ENCODE measurements at places on chromosomes 16 and 17.

DNA sequence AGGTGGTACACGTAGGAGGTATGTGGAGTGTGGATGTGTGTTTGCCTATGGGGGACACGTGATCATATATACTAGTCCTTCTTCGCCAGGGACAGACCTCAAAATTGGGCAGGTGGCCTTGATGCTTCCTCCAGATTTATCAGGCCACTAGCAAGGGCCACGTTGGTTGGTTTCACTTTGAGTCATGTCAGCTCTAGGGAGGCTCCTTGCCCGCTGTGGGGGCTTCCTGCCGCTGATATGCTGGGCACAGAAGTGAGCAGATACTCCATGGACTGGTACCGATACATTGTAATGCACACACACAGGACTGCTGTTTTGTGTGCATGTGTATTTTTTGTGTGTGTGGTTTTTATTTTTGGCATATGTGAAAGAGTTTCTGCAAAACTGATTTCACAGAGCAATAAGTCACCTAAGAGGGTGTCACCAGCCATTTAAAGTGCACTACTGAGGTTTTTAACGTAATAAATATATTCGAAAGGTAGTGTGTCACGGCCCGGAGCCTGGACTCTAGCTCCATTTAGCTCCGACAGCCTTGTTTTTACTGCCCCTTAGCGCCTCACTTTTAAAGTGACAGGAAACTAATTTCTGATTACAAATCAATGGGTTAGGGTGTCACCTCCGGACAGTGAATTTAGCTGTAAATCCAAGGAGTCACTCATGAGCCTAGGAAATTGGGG, 605.5 kb upstream of the SALL1 start:
- DNase-seq = no peak

DNA sequence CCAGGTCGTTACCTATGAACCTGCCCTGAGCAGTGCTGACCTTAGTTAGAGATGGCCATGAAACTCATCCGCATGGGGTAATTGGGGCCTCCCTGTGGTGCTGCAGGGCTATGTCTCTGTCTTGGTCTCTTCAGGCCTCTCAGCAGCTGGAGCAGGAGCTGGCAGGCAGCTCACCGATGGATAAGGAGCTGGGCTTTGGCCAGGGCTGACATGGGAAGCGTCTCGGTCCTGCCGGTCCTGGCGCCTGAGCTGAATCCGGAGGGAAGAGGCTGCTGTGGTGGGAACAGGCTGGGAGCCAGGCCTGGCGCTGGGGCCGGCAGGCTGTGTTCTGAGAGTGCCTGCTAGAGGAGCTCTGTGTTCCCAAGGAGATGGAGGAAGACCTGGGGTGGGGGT, 10.1 kb downstream of the IL32 start:
- no peak for DNase-seq

GRCh38 chr16:17173281-17173680, 297.5 kb downstream of the XYLT1 start:
- no peak for DNase-seq

DNA sequence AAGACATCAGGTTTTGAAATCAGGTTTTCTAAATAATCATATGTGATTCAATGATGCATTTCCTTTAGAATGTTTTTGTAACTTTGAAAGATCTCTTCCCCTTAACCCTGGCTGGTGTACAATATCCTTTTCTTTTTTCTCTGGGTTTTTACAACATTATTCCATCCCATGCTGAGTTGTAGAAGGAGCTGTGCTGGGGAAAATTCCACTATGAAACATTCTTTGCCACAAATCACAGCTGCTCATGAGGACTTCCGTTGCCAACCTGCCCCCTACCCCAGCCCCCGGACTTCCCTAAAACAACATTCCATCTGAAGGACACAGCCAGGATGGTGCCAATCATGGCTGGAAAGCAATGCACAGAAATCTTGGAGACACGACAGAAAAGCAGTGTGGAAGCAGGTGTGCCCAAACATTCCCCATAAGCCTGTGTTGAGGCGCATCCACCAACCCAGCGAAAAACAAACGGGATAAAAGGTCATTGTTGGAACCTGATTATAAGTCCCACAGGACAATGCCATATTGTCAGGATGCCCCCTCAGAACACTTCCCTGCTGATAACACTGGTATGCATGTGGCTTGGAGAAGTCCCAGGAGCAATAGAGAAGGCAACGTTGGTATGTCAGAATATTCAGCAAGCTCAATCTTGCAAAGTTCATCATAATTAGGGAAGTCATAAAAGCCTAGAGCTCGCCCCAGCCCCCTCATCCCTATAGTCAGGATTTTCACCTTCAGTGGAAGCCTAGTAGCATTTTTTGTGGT, 475.0 kb downstream of the HS3ST3B1 start:
- no peak for DNase-seq

GRCh38 chr17:49501496-49501895, 6.4 kb downstream of the NGFR start:
- no peak for DNase-seq

- DNase-seq = no peak
These were observed 216.3 kb upstream of the NLRP1 start for GRCh38 chr17:5800646-5801045.

- DNase-seq = no peak
These were observed 32.3 kb downstream of the ATPAF2 start for GRCh38 chr17:18006495-18007239.

DNA sequence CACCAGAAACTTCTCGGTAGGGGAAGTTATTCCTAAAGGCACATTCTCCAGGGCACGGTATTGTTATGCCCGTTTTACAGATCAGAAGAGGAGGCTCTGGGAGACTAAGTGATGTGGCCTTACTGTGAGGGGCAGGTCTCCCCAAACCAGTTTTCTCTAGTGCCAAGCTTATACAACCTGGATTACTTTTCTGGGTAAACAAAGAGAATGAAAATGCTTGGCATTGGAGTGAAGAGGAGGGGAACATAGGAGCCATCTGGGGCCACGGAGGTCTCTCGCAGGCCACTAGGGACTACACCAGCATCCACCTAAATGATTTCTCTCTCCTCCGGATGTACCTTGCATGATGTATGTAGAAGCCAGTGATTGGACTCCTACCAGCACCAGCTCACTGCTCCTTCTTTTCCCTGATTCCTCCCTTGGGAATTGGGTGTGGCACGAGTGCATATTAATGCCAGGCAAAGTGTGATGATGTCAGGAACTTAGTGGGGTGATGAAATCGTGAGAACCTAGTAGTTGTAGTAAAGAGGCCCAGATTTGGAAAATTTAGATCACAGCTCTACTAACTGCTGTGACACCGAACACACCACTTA, 674 bp downstream of the TOM1L1 start:
- DNase-seq = no peak

DNA sequence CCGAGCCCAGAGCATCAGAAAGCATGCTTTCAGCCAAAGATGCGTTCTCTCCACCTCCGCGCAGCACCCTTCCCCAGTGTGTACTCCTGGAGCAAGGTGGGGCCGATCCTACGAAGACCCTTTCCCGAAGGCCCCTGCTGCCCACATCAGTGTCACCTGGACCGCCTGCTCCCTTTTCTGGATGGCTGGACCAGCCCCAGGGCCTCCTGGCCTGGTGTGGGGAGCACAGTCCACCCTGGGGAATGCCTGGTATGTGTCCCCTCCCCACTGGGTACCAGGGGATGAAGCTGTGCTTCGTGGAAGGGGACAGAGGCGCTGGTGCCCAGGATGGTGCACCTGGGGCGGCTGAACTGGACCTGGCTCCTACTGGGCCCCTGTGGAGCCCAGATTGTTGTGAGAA, 173.8 kb downstream of the SEC14L1 start:
- no peak for DNase-seq

- DNase-seq = no peak
These were observed 81.3 kb downstream of the SDK2 start for GRCh38 chr17:73562896-73563295.

DNA sequence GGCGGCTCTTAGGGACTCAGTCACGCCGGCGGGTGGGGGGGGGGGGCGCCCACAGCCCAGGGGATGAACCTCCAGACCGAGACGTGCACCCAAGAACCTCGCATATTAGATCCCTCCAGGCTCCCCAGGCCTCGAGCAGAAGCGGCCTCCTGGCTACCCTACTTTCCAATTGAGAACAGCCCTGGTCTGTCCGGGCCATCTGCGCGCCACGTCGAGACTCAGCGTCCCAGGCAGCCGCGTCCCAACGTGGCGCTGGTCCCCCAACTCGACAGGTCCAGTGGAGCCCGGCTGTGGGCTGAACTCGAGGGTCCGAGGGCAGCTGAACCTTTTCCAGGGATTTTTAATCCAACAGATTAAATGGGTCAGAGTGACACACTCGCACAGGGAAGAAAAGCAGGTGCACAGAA, 2.3 kb upstream of the IRX3 start:
- DNase-seq = no peak

Data from non-pigmented ciliary epithelial cell (primary cell).